ENCODE measurements at places on chromosomes 3 and 15.

DNA sequence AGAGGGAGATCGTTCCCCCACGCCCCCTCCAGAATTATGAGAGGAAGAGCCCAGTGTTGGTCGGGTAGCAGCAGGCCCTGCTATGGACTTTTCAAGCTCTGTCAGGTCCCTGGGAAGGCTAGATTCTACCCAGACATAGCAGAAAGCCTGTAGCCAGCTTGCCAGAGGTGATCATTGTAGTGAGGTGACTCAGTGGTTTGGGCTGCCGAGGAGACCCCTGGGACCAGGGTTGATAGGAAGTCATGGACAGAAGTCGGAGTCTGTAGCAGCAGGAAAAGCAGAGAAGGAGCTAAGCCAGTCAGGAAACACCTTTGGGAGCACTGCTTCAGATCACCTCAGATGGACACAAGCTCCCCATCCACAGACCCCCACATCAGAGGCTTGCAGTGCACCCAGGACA is 67.7 kb downstream of the CCNL1 start:
- no peak for DNase-seq

GRCh38 chr3:100609963-100610362 is 562 bp downstream of the ADGRG7 start:
- DNase-seq: no peak

DNA sequence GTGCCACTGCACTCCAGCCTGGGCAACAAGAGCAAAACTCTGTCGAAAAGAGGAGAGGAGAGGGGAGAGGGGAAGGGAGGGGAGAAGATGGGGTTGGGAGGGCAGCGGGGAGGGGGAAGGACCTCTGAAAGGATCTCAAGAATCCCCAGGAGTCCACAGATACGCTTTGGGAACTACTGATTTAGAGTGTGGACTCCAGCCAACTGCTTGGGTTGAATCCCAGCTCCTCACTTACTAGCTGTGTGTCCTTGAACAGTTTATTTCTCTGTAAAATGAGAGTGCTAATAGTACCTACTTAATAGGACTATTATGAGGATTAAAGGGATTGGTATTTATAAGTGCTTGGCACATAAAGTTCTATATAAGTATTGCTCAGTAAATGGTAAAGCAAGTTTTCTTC is 45.0 kb upstream of the FAH start:
- no peak for DNase-seq

- no peak for DNase-seq
Observed at GRCh38 chr15:60865507-60865906, 363.6 kb downstream of the RORA start.

DNA sequence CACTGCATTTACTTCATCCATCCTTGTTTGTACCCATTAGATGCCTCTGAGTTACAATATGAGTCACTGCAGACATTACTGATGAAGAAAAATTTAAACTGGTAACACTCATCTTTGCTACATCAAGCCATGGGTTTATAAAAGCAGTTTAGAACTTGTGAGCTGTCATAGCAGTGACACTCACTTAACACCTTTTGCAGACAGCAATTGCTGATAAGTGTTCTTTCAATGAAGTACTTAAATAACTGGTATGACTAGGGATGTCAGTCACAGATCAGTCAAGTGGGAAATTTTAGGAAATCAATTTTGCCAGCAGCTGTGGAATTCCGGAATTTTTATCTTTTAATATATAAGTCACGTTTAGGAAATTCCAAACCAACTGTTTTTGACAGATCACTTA is 643.0 kb downstream of the TBL1XR1 start:
- no peak for DNase-seq

Measured in NCI-H1417 treated with DMSO at 0.1 percent for 48 hours (cell line).